Epithelial cell of umbilical artery (primary cell): ENCODE measurements at places on chromosomes 12 and 14. TPM values are rescaled to one million over a fixed set of nuclear protein-coding genes. Genes with fewer than 3 reads are reported as not detected.

NXPH4 gene
- total RNA-seq, result not detected in 2 replicates

KLRC4 gene
- total RNA-seq, result not detected in 2 replicates

POMT2 gene
- total RNA-seq, result 8.4 and 10.0 TPM in 2 replicates

TRAFD1 gene
- 27.6 and 46.8 TPM in 2 replicates for total RNA-seq

RNASE3 gene
- not detected in 2 replicates for total RNA-seq

EMC9 gene
- 30.5 and 34.3 TPM in 2 replicates for total RNA-seq

BIN2 gene
- not detected in 2 replicates for total RNA-seq

LTBR gene
- 25.7 and 32.7 TPM in 2 replicates for total RNA-seq

BEGAIN gene
- 0.32 and 0.91 TPM in 2 replicates for total RNA-seq

C14orf132 gene
- 1.1 and 3.6 TPM in 2 replicates for total RNA-seq

CNTN1 gene
- total RNA-seq, result 0.30 and 0.32 TPM in 2 replicates

CCER1 gene
- not detected in 2 replicates for total RNA-seq

ARHGAP9 gene
- not detected in 2 replicates for total RNA-seq

HECTD1 gene
- total RNA-seq, result 180 and 189 TPM in 2 replicates

SRRM4 gene
- total RNA-seq, result not detected in 2 replicates

HOXC11 gene
- not detected in 2 replicates for total RNA-seq

TAS2R7 gene
- total RNA-seq, result not detected in 2 replicates

FBXO21 gene
- 53.5 and 122 TPM in 2 replicates for total RNA-seq

HPD gene
- total RNA-seq, result not detected in 2 replicates

KERA gene
- total RNA-seq, result not detected in 2 replicates

GAS2L3 gene
- 21.4 and 28.3 TPM in 2 replicates for total RNA-seq

EGLN3 gene
- 0.91 and 1.6 TPM in 2 replicates for total RNA-seq

TSHR gene
- total RNA-seq, result not detected in 2 replicates

GCH1 gene
- total RNA-seq, result 3.2 and 14.6 TPM in 2 replicates

SLC38A6 gene
- total RNA-seq, result 33.0 and 34.4 TPM in 2 replicates

C12orf76 gene
- total RNA-seq, result 16.9 and 22.6 TPM in 2 replicates

MYH6 gene
- not detected in 2 replicates for total RNA-seq

GLS2 gene
- total RNA-seq, result not detected in 2 replicates

FBRSL1 gene
- 4.0 and 20.8 TPM in 2 replicates for total RNA-seq
